ENCODE measurements at places on chromosomes 6 and 20.

- no peak for DNase-seq
These were observed 92.7 kb downstream of the MANEA start for GRCh38 chr6:95670011-95670463.

DNA sequence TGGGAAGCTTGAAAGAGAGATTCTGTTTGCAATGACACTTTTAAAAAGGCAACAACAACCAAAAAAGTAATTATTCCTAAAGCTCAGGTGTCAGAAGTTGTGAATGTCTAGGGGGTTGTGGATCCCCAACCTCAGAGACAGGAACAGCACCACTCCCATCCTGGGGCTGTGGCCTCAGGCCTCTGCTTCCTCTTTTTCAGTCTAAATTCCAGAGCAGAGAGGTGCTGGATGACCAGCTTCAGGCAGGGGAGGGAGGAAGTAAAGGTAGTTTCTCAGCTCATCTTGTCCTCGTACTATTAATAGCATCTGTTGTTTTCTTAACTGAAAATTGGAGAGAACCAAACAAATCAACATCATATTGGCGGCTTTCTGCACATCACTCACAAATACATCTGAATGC is 8.3 kb downstream of the NT5E start:
- DNase-seq = no peak

DNA sequence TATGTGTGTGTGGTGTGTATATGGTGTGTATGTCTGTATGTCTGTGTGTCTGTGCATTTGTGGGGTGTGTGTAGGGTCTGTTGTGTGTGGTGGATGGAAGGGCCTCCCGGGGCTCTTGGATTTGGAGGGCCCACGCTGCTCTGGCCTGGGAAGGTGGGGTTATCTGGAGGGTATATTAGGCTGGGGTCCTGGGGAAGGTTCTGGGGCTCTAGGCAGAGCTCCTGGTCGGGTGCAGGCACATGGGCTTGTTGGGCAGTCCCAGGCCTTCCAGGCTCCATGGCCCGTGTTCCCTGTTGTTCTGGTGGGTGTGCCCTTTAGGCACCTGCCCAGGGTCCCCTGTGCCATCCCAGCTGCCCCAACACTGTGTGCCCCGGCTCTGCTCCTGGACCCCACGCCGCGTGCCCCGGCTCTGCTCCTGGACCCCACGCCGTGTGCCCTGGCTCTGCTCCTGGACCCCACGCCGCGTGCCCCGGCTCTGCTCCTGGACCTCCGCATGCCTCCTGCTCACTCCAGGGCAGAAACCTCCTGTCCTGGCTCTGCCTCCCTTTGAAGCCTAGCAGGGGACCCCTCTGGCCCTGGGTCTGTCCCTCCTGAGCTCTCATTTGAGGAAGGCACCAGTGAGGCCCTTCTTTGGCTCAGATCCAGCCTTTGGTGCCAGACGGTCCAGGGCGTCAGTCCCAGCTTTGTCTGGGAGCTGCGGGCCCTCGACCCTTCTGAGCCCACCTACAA is 10.2 kb upstream of the MYT1 start:
- DNase-seq = no peak

DNA sequence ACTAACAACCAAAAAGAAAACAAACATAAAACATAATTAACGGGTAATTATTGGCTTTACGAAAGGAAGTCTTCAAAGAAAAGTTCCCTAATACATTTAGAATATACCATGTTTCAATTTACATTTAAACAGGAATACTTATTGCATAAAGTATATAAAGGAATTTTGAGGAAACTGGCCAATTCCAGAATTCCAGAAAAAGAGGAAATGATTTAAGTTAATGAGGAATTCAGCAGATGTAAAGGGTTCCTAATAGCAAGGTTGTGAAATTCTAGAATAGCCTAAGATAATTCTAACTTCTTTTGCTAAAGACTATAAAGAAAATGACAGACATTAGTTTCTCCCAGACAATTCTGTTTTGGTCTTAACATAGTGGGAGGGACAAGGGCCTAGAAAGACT is 35.0 kb downstream of the DTNBP1 start:
- DNase-seq = no peak

GRCh38 chr20:32031007-32031958 is 20.8 kb upstream of the HCK start:
- peak; percentile 48 for DNase-seq

GRCh38 chr6:137652961-137653705 is 158.9 kb upstream of the OLIG3 start:
- DNase-seq = no peak
